Stimulated activated CD8-positive, alpha-beta memory T cell treated with anti-CD3 and anti-CD28 coated beads, Interleukin-7, amount 100 ng/mL, for 1 hour (primary cell): ENCODE measurements at places on chromosomes 6 and 20.

DNA sequence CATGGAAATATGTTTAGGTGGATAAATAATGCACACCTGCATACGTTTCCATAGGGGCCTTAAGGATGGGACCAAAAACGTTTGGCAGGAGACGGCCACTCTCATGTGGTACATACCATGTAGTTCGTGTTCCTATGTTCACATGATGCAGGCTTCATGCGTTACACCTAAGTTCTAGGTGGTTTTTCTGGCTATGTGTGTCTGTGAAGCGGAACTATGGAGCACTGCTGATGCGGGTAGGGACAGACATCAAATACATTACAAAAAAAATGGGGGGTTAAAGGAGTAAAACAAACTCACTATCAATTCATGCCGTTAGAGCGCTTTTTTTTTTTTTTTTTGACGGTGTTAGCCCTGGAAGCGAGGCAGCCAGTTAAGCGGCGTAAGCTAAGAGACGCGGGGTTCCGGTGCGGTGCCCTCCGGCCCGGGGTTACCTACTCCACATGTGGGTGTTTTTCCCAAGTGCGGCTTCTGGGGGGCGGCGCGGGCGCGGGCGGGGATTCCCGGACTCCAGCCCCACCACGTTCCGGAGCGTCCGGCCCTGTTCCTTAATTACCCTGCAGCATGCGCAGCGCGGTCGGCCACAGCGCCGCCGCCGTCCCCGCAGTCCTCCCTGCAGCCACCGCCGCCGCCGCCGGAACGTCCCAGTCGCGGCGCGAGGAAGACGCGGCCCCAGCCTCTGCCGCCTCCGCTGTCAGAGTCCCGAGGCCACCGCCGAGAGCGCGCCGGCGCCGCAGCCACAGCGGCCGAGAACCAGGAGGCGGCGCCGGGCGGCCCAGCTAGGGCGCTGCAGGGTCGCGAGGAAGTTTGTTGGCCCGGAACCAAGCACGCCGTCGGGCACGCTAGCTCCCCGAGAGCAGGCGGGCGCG is 648 bp downstream of the COL19A1 start:
- DNase-seq: peak; percentile 32

- DNase-seq: no peak
Measured at GRCh38 chr6:95530176-95530819, 47.0 kb upstream of the MANEA start.

- no peak for DNase-seq
Measured at GRCh38 chr6:168615837-168616236, 174.9 kb downstream of the SMOC2 start.

DNA sequence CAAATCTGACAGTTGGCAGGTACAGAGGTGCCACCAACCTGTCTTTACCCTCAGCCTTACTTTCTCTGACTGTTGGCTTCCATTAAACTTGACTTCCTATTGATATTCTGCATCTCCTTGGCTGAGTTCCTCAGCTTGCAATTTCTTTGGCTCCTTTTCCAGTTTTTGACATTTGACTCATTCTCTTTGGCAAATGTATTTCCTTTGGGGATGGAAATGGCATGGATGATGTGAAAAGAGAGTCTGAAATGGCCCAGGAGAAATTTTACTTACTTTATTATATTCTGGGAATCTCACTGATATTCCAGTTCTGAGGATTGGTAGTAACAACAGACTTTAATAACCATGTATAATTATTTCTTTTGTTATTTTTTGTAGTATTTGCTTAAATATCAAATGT is 255.2 kb downstream of the CD109 start:
- no peak for DNase-seq
